ENCODE measurements at places on chromosomes 12 and 14.

DNA sequence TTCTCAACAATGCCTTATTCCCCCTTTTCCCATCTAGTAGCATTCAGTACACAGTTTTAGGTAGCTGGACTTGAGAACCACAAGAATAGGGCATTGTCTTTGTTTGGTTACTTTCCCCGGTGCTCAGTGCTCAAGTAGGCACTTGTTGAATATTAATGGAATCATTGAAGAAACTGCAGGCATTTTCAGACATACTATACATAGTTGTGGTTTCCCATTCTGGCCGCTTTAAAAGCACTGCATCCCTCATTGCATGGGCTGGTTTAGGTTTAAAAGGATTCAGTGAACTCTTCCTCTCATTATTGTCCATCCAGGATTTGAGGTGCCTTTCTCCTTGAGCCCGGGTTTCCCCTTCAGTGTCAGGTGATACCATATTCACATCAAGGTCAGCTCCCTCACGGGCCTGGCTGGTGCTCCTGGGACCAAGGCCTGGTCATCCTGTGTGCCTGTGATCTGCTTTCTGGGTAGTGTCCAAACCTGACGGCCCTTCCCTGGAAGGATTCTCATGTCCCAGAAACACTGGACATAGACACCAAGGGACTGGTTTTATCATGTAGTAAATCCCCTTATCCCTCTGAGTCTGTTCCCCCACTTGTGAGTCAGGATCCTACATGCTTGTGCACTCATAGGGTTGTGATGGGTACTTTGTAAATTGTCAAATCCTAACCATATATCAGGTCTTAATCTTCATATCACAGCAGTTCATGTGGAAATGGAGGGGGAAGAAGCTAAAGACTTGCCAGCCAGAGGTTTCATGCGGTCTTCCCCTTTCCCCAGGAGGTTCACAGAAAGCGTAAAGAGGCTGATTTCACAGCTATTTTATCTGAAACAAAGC is 7.4 kb downstream of the TCP11L2 start:
- DNase-seq: no peak

- no peak for DNase-seq
Measured at GRCh38 chr12:50051101-50051806, 6.1 kb upstream of the ASIC1 start.

DNA sequence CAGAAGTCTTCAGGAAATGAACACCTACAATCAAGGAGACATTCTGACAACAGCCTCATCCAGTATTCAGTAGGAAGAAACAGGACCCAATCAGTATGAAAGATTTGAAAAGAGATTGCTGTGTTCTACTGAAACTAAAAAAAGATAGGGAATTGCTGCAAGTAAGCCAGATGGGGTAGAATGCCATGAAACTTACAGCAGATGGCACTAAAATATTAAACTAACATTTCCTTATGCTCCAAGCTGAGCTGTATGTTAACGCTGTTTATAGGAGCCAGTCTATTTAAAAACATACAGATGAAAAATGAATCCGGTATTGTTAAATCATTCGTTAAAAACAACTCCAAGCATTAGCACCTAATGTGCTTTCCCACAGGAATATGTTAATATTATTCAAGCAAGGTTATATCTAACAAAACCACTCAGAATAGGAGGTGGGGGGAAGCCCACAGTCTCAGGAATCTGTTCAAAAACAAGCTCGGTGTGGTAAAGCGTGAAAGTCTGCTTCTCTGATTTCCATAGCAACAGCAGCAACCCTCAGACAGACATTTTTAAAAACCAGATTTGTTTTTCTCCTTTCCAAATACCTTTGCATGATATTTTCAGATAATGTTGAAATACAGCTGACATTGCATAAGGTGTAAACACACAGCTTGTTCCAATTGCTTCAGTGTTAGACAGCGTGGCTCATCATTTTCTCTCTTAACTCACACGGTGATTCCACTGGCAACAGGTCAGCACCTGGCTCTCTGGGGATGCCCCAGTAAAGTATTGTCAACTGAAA is 131.4 kb upstream of the CCDC175 start:
- no peak for DNase-seq

DNA sequence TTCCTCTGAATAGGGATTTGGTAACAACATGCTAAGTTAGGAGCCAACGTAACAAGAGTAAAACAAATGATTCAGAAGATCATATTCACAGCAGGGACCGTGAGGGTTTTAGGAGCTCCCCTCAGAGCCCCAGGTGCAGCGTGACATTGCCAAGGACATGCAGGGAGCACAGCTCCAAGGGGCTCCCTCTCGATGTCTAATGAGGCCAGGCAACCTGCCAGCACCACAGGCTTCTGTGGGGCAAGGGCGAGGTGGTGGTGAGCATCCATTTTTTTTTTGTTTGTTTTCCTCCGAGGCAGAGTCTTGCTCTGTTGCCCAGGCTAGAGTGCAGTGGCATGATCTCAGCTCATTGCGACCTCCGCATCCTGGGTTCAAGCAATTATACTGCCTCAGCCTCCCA is 95.1 kb upstream of the PTPRB start:
- DNase-seq: no peak

- DNase-seq: no peak
Measured at GRCh38 chr12:110068654-110069053, 20.3 kb upstream of the C12orf76 start.

- DNase-seq: no peak
Measured at GRCh38 chr12:93884794-93885460, 207.8 kb downstream of the CRADD start.

DNA sequence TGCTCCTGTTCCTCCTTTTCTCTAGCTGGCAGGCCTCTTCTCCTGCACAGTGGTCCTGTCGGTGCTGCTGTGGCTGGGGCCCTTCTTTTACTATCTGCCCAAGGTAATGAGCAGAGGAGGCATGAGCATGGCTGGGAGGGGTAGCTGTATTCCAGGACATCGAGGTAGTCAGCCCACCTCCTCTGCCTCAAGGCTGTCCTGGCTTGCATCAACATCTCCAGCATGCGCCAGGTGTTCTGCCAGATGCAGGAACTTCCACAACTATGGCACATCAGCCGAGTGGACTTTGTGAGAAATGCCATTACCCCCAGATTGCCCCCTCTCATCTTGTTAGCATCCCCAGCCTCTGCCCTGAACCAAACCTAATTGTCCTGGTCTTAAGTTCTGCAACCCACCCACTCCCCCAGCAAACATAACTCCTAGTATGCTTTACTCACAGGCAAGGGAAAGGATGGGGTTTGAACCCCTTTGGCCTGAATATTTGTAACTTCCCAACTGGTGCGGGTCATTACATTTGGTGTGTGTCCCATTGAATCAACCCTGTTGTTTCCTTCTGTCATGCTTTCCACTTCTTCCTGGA is 9.1 kb downstream of the B4GALNT1 start:
- no peak for DNase-seq

- no peak for DNase-seq
Measured at GRCh38 chr12:12046401-12046800, 24.3 kb upstream of the BCL2L14 start.

GRCh38 chr14:77116172-77116817 is 18.2 kb downstream of the CIPC start:
- no peak for DNase-seq

DNA sequence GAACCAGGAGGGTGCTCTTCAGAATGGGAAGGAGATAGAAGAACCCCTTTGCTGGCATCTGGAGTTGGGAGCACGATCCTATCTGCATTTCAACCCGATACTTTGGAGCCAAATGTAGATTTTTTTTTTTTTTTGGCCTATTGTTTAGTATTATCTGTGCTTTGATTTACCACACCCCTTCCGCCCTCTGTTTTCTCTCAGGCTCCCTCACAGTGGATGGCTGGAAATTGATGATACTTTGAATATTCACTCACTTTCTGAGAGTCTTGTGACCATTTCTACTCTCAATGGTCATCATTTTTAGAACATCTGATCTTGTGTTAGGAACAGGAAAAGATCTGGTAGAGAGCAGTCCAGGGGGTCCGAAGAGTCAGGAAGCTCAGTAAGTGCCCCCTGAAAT is 9.0 kb downstream of the TSPAN9 start:
- DNase-seq: no peak

DNA sequence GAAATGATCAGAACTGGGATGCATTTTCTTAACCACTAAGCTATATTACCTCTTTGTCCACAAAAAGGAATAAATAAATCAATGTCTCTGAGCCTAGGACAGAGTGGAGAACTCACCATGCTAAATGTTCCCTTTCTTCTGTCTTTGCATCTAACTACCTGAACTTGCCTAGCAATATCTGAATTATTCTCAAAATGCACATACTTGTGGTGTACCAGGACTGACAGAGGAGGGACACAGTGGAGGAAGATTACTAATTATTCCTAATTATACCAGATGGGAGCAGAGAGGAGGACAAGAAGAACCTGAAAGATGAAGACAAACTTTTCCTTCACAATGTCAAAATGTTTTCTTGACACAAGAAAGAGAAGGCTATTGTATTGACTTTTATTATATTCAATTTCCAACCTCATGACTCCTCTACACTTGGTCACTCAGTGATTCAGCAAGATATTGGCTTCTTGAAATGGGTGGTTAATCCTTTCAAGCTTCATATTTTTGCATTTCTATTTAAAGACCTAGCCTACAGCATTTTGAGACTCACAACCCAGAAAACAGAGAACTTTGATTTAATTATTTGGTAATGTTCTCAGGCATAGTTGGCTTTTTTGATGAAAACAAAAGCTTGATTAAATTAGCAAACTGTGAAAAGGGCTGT is 117.2 kb upstream of the LRFN5 start:
- no peak for DNase-seq

DNA sequence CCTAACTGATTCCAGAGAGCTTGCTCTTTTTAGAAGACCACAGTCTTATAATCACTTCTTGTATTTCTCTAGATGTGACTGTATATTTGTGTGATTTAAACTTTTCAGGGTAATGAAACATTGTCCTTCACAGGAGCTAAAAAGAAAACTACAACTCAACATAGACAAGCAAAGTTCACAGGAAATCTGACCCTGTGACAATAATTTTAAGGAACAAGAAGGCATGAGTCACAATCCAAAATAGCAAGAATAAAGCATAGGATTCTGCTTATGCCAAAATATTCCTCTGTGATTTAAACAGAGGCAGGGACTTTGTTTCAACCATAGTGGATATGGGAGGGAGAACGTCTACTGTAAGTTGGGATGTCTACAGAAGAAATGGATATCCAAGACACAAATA is 44.3 kb downstream of the GPR65 start:
- no peak for DNase-seq

DNA sequence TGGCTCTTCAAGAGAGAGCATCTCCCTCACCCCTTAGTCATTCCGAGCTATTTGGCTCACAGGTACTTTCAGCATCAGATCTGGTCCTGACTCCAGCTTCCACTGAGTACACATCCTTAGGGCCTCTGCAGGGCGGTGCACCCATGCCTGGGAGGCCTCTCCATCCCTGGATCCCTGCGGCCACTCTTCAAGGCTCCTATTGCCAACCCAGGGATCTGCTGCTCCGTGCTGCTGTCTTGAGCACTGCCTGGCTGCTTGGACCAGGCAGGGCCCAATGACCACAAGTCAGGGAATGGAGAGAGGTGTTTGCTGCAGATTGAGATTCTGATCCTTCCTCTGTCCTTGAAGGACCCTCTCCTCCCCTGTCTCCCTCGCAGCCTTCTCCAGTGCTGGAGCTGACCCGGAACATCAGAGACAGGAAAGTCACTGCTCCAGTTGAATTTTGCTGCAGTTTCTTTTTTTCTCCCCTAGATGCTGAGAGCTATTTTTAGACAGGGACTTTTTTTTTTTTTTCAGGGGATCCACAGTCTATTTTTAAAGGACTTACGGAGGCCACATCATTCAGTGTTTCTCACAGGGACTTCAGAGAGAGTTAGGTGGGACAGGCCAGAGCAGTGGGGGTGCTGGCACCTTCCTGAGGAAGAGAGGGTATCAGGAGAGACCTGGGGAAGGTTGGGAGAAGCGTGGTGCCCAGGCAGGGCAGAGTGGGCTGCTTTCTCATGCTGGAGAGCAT is 50.1 kb upstream of the KCNA1 start:
- DNase-seq: no peak

- no peak for DNase-seq
Measured at GRCh38 chr12:58812214-58812613, 108.1 kb downstream of the LRIG3 start.

DNA sequence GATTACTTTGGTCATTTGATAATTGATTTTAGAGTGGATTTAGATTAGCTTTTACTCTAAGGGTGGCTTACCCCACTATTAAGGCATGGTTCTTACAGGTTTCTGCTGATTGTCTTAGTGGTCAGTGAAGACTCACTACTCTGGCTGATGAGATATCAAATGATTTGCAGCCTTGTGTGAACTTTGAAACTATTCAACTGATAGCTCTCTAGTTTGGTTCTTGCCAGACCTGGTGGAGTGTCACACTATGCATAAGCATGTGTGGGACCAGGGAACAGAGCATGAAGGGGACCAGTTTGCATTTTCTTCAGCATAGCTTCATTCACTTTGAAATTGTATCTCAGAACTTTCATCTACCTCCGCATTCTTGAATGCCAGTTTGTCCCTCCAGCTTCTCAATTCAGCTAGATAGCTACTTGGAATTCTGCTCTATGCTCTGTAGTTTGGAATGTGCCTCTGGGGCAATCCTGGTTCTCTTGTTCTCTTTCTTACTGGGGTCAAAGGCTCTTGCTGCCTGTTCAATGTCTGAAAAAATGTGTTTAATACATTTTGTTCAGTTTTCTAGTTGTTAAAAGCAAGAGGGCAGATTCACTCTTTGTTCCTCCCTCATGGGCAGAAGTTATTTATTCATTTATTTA is 12.7 kb downstream of the SCYL2 start:
- DNase-seq: no peak

DNA sequence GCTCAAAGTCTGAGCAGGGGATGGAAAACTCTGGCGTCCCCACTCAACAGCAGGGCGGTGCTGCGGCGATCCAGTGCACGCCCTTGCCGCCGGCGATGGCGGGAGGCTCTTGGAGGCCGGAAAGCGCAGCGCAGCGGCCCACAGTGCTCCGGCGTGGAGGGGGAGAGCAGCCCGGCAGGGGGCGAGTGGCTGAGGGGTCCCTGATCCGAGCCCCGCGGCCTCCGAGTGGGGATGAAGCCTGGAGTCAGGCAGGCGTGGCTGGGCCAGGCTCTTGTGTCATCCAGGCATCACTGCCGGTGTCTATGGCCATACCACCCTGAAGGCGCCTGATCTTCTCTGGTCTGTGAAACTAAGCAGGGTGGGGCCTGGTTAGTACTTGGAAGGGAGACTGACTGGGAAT is 183.1 kb downstream of the ALG10 start:
- no peak for DNase-seq

DNA sequence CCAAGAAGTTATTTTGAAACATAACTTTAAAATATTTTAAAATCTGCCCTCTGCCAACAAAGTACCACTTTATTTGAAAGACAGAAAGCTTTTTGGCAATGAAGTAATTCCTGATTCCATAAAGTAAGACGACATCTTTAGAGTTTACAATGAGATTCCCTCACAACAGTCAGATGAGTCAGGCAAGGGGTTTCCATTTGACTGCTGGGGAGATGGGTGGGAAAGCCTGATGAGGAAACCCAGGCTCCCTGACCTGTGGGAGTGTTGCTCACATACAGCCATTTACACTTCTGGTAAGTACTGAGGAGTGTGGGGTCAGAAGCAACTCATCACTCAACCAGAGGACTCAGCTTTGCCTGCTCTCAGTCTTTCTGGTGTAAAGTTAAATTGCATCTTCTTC is 10.2 kb downstream of the KITLG start:
- DNase-seq: no peak
